ENCODE measurements at places on chromosomes 5 and 9. TPM values are rescaled to one million over a fixed set of nuclear protein-coding genes. Genes with fewer than 3 reads are reported as not detected.

DNA sequence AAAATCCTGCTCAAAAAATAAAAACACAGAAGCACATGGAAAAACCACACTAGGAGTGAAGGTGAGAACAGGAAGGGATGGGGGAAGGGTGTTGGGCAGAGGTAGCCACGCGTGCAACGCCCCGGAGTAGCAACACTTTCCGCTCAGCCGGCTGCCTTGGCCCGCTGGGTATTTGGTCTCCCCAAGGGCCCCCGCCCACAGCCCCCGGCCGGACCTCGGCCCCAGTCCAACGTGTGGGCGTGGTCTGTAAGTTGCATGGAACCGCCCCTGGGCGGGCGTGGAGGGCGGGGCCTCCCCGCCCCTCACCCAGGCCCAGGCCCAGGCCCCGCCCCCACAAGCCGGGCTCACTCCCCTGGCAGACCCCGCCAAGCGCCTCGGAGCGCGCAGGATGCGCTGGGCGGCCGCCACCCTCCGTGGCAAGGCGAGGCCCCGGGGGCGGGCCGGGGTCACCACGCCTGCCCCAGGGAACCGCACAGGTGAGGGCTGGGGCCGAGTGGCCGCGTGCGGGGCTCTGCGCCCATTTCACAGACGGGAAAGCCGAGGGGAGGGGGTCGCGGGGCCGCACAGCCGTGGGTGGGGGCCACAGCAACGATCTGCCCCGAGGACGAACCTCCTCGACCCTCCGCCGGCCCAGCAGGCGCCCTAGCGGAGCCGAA lies at the start of gene SUSD3:
SUSD3 (plus strand) TSS at position 347 of the 656 bp plus-strand sequence; CDS start at position 389, 42 bp downstream.
- DNase-seq: peak; percentile 53

DNA sequence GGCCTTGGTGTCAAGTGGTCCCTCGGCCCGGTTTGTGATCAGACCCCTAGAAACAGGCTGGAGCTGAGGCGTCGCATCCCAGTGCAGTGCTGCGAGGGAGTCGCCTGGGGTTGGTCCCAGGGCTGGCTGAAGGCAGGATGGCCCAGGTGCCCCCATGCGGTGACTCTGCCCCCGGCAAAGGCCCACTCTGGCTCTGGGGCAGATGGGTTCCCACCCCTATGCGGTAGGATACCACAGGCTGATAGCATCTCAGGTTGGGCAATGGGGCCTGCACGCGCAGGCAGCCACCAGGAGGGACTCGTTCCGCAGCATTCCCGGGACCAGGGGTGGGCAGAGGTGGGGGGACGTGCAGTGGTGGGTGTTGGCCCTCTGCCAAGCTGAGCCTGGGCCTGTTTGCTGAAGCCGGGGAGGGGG lies 86.0 kb downstream of the RXRA start:
- no peak for DNase-seq

- DNase-seq: no peak
Observed at GRCh38 chr5:31377274-31377946, 154.5 kb downstream of the DROSHA start.

- no peak for DNase-seq
Observed at GRCh38 chr9:1536522-1537170, 478.5 kb upstream of the SMARCA2 start.

DNA sequence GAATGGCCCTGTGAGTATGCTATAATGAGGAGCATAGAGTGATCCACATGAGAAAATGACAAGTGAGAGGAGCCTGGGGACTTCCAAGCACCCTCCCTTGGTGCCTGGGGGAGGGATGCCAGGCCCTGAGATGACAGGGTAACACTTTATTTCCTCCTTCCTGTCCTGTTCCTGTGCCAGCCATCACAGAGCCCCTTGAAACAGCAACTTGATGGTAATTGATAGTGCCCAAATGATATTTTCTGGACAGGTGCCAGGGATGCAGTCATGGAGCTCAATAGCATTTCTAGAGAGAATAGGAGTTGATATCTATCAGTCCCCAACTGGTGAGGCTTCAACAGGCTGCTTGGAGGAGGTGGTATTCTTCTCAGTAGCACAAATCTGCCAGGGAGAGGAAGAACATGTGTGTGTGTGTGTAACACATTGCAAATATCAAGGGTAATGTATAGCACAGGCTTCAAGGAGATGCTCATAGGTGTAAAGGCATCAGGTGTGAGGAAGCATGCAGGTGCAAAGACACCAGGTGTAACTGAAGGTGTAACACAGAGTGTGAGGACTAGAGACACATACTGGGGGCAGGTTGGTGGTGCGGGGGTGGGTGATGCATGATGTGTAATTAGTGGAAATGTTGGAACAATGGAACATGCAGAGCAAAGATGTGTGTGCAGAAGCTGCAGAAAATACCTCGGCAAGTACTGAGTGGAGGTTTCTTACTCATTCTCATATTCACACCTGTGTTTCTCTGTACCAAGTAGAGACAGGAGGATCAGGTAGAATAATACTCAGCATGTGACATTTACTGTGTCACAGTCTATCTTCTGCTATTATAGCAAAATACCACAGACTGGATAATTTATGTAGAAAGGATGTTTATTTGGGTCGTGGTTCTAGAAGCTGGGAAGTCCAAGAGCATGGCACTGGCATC lies 18.1 kb upstream of the WWC1 start:
- no peak for DNase-seq

The BRD3OS gene
- 20.2 TPM for total RNA-seq

The MEIKIN gene
- total RNA-seq: not detected

Measured in H1 (cell line).